ENCODE measurements at places on chromosomes 7 and 10.

DNA sequence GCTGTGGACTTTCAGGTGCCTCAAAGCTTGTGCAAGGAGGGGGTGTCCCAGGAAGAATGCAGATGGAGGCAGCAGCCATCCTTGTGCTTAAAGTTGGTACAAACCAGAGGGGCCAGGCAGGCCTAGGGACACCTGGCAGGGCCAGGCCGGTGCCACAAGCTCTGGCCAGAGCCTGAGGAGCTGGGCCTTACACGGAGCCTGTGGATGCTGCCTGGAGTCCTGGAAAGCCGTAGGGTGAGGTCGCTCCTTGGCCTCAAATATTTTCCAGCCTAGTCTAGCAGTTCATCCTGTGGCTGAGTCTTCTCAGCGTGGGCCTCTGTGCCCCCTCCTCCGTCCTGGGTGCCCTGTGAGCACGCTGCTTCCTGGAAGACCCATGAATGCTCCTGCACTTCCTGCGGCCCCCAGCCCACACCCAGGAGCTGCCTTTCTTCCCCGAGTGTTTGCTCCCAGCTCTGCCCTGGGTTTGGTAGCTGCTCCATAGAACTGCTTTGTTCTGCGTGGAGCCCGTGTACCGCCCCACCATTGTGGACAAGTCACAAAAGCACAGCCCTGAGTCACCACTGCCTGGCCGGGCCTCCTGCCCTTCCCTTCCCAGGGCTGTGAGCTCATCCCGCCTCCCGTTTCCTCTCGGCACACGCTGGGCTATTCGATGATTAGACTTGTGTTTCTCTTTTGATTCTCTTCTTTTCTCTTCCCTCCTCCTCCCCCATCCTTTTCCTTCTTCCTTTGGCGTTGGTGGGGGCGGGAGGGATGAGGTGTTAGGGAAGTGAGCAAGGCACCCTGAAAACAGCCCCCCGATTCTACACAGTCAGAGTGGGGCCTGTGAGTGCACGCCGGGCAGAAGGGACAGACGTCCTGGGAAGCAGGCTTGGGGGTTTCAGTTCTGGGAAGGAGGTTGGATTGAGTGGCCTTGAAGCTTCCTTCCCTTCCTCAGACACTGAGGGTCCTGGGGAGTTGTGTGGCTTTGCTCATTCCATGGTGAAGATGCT, 73.2 kb upstream of the SHH start:
- no peak for DNase-seq

DNA sequence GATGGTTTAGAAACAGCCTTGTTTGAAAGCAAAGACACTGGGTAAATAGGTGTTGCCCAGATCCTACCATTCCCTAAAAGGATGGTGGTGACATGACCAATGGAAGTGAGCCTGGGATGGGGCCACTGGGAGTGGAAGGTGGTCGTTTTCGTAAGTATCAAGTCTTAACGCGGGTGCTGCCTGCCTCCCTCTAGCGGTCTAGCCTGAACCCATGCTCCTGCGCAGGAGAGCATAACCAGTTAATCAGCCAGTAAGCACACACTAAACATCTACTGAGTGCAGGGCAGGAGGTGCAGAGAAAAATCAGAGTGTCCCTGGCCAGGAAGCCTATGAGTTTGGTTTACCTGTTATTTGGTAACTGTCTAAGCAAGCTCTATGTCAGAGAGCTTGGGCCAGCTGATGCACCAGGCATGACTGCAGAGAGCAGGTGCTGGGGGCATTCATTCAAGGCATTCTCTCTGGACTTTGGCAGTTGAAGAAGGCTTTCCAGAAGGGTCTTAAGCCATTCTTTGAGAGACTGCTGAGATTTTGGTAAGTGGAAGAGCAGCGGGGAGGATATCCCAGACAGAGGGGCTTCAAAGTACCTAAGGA, 930 bp downstream of the GARIN1A start:
- DNase-seq = peak; percentile 66

DNA sequence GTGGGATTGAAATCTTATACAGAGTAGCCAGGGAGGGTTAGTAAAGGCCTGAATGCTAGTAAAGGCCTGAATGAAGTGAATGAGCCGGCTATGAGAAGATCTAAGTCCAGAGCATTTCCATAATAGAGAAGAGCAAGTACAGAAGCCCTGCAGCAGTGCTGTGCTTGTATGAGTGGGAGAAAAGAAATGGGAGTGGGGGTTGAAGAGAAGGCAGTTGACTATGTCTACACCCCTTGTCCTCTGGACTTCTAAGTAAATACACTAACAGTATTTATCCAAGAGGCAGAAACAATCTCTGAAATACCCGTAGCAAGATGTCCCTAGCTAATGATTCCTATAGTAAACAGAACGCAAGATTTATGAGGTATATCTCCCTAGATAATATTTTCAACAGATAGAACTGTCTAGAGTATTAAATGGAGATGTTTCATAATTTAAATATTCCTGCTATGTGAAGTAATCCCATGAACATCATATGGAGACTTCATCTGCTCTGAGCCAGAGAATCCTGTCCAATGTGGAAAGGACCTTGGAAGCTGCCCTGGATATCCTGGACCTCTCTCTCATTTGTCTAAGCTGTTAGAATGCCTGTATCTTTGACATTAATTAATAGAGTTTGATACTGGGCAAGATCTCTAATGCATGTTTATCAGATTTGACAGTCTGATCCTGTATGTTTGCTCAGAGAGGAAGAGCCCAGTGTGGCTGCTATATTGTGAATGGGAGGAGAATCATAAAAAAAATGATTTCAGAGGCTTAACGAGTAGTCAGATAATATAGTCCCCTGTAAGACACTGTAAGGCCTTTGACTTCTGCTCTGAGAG, 171.6 kb downstream of the LRRN3 start:
- DNase-seq = no peak

GRCh38 chr7:137304624-137305235, 38.8 kb downstream of the PTN start:
- DNase-seq = no peak

GRCh38 chr7:131835141-131835540, 278.7 kb upstream of the PODXL start:
- no peak for DNase-seq

- no peak for DNase-seq
Measured at GRCh38 chr7:155136619-155137243, 66.6 kb downstream of the HTR5A start.

DNA sequence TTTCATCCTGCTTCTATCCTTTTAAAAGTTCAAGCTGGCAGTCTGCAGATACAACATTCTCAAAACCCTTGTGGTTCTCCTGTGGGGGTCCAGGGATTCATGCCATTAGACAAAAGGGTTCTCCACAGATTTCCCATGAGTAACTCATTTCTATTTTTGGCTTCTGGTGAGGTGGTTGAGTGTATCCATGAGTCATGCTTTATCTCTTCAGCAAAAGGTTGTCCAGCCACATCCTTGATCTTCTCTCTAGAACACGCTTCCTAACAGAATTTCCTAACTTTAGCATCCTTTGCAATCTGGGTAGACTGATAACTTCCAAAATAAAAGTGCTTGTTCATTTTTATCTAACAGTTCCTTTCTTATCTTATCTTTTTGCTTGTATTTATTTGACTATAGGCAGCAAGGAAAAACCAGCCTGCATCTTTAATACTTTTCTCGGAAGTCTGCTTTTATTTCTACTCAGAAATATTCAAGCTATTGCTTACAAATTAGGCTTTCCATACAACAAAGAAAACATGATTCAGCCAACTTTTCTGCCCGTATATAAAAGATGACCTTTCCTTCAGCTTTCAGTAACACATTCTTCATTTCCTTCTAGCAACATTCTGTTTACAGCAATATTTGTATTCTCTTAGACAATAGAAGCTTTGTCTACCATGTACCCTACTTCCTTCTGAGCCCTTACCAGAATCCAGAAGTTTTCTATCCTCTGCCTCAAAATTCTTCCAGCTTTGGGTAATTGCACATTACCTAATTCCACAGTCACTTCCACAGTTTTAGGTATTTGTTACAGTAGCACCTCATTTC, 79.3 kb upstream of the IL6 start:
- DNase-seq = no peak

DNA sequence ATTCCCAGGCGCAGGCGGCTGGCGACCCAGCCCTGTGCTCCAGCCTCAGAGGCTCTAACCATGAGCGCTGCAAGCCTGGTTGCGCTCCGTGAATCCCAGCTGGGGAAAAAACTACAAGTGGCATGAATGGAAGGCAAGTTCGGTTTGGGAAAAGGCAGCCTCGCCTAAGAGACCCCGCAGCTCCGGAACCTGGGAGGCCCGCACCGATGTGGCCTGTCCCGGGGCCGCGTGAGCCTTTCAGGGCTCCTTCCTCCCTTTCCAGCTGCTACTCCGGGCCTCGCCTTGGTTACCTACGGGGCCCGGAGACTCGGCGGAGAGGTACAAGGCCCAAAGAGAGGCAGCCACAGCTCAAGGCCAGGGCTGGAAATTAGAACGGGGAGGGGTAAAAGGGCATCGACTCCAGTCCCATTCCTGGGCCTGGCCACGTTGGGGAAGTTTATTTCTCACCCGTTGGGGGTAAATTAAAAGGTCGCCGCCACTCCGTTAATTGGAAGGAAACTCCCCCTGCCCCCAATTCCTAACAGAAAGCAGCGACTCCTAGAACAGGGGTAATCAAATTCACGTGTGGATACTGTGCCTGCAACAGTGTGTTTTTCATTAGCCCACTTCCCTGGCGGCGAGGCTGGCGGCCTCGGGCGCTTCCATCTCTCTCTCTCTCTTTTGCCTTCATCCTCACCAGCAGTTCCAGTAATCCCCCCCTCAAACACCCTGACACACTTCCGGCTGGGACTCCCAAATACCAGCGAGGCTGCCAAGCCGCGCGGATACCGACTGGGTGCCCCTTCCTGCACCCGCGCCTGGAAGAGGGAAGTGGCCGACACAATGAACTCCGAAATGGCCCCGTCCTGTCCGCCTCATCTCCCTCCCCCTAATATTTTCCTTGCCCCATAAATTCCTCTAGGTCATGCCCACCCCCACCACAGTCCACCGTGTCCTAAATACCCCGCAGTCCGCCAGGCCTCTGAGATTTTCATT, 1.5 kb upstream of the HOXA9 start:
- DNase-seq = no peak

DNA sequence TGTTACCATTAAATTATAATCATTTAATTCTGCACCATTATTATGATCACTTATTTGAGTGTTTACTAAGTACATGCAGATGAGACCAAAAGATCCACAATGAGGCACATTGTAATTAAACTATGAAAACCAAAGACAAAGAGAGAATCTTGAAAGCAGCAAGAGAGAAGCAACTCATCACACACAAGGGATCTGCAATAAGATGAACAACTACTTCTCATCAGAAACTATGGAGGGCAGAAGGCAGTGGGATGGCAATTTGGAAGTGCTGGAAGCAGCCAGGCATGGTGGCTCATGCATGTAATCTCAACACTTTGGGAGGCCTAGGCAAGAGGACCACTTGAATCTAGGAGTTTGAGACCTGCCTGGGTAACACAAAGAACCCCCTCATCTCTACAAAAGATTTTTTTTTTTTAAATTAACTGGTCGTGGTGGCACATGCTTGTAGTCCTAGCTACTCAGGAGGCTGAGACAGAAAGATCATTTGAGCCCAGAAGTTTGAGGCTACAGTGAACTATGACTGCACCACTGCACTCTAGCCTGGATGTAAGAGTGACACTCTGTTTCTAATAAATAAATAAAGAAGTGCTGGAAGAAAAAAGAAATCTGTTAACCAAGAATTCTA, 47.7 kb downstream of the CDK6 start:
- no peak for DNase-seq

Data from ecto neural progenitor cell (in vitro differentiated cells).